ENCODE measurements at places on chromosomes 3 and 15.

- no peak for DNase-seq
Observed at GRCh38 chr3:182257361-182257760, 535.9 kb upstream of the ATP11B start.

GRCh38 chr3:111819927-111820326 is 39.1 kb upstream of the PHLDB2 start:
- DNase-seq: no peak

GRCh38 chr15:52086011-52086786 is 26.4 kb downstream of the BCL2L10 start:
- no peak for DNase-seq

DNA sequence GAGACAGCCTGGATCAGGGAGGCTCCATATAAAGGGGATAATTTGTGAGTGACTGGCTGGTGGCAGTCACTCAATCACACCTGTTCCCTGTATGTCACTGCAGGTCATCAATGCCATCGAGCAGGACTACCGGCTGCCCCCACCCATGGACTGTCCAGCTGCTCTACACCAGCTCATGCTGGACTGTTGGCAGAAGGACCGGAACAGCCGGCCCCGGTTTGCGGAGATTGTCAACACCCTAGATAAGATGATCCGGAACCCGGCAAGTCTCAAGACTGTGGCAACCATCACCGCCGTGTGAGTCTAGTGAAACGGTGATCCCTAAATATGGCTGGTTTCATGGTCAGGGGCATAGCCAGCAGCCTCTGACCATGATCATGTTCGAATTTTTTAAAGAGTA is 453.2 kb downstream of the EPHB1 start:
- no peak for DNase-seq

DNA sequence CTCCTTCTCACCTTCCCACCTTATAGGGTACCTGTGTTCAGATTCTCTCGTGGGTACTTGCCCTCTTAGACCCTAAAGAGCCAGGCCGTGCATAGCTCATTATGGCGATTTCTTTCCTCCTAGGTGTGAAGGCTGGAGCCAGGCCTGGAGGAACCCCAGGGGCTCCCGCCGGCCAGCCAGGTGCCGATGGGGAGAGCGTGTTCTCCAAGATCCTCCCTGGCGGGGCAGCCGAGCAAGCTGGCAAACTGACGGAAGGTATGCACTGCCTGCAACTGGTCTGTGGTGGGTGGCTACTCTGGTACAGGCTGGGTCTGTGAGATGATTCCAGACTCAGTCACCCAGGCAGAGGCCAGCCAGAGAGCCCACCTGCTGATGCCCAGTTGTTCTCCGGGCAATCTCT is 9.9 kb upstream of the APEH start:
- DNase-seq: no peak

- no peak for DNase-seq
Observed at GRCh38 chr3:156818890-156819289, 7.3 kb upstream of the LEKR1 start.

GRCh38 chr15:94848054-94848453 is 616.7 kb downstream of the MCTP2 start:
- no peak for DNase-seq

- no peak for DNase-seq
Observed at GRCh38 chr3:4543110-4543509, 50.0 kb downstream of the ITPR1 start.

DNA sequence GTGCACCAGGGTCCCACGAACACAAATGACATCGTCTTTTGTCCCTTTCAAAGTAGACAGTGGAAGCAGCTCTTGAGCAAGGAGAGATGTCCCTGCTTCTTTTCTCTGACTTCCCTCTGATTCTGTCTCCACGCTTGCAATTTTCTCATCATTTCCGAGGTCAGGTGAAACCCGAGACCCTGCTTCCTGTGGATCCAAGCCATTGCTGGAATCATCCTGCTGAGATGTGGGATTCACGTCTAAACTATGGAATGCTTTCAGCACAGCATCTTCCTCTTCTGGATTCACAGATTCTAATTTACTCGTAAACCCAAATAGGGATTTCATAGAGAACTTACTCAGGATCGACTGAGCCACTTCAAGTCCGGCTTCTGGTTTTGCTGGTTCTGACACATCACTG is 127.1 kb downstream of the FMN1 start:
- DNase-seq: no peak

DNA sequence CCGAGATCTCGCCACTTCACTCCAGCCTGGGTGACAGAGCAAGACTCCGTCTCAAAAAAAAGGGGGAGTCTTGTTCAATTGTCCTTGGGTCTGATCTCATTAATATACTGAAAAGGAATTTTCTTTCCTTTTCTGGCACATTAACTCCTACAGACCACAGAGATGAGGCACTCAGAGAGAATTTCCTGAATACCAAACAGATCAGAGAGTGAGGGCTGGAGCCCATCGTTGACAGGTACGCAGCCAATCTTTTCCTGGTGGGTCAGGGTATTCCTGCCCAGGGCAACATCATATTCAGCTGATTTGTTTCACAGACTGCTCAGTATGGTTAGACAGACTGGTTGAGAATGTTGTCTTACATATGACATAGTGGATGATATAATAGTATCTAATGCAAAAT is 82.8 kb upstream of the TNFSF10 start:
- DNase-seq: no peak

DNA sequence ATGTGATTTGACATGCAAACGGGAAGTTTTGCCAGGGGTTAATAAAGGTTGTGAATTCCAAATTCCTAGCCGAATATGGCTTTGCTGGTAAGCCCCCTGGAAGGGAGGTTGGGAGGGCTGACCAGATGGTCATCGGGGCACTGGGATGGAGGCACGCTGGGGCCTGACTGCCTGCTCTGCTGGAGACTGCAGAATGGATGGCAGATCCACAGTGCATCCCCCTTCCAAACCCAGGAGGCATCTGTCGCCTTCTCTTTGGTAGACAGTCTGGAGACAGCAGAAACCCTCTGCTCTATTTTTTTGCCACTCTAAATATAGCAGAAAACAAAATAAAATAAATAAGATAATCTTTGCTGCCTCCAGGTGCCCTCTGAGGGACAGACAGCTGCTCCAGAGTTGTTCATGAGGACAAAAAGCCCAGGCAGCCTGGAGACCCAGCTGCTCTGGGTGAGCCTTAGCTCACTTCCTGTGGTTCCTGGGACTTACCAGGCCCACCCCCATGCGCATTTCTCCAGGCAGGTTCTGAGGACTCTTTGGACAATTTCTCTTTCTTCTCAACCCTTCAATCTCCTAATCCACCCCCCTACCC is 6.1 kb upstream of the SPTBN5 start:
- DNase-seq: no peak

DNA sequence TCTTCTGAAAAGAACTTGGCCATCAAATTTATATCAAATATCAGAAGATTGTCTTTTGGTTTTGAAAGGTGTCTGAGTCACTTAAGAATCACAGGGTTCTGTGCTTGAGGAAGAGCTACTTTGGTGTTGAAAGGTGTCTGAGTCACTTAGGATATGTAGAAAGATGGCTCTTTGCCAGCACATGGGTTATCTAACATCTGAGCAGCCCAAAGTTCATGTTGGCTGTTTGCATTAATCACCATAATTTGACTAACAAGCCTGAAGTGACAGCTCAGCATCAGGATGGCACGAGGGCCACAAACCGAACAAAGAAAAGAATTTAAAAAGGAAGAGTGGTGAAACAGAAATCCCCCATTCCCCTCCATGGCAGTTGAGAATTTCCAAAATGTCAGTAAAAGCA is 190.5 kb upstream of the CMC1 start:
- DNase-seq: no peak

- DNase-seq: no peak
Observed at GRCh38 chr15:33150431-33150941, 44.0 kb downstream of the FMN1 start.

- DNase-seq: no peak
Observed at GRCh38 chr3:126465928-126466544, 9.7 kb downstream of the ZXDC start.

GRCh38 chr3:141600331-141600730 is 113.5 kb downstream of the RASA2 start:
- DNase-seq: no peak

All from NCI-H2081 (cell line).